Iris pigment epithelial cell (primary cell): ENCODE measurements at places on chromosomes 5 and 9.

GRCh38 chr5:126965061-126965475 lies 65.3 kb downstream of the MARCHF3 start:
- DNase-seq = peak; percentile 98

DNA sequence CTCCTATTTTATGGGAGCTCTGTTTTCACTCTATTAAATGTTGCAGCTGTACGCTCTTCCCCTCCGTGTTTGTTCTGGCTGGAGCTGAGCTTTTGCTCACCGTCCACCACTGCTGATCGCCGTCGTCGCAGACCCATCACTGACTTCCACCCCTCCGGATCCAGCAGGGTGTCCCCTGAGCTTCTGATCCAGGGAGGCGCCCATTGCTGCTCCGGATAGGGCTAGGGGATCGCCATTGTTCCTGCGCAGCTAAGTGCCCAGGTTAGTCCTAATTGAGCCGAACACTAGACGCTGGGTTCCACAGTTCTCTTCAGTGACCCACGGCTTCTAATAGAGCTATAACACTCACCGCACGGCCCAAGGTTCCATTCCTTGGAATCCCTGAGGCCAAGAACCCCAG lies 96.2 kb upstream of the PRDM9 start:
- DNase-seq = no peak

DNA sequence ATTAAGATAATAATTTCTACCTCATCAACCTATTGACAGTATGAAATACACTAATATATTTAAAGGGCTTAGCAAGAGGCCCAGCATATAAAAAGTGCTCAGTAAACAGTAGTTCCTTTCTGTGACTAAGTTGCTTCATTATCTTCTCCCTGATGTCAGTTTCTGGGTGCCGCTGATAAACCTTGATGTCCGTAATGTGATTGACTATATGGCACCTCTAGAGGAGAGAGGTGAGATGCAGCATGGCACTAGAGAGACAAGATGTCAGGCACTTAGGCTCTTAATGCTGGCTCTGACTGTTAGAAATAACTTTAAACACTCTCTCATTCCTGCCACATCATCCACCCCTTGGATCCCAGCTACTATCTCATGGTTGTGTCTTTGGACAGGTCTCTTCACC lies 455.9 kb upstream of the KLF4 start:
- no peak for DNase-seq

GRCh38 chr5:20359377-20359776 lies 371.4 kb upstream of the CDH18 start:
- no peak for DNase-seq

- no peak for DNase-seq
Observed at GRCh38 chr5:158313733-158314464, 455.0 kb upstream of the CLINT1 start.

- peak; percentile 54 for DNase-seq
Observed at GRCh38 chr9:20884985-20885593, 146.4 kb downstream of the HACD4 start.

DNA sequence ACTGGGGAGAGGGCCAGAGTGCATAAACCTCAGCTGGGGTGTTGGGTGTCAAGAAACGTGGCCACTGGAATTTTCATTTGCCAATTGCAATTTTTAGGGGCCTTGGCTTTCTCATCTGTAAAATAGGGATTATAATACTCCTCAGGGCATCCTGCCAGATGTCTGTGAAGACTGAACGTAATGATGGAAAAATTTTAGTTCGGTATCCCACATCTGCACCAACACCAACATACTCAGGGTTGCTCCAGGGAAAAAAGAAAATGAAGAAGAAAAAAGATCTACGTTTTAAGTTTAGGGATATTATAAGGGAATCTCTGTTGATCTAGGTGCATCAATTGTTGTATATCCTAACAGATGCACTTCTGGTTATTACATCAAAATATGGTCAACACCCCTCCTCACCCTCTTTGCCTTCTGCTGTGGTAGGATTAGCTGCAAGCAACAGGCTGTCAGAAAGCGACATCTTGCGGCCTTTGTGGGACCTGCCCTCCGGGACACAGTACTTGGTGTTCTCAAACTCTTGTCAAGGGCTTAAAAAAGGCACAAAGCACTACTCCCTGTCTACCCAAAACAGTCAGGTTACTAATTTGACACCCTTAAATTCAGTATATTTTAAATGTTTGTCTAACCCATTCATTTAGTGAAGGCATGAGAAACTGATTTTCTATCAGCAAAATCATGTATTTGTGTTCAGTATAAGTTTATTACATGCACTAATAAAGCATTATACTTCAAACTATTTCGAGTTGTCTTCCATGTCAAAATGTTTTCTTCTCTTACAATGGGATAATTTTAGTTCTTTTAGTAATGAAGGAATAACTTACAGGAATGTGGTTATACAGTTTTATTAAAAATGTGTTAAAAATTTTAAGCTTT lies 8.3 kb upstream of the TBC1D2 start:
- DNase-seq = peak; percentile 85

DNA sequence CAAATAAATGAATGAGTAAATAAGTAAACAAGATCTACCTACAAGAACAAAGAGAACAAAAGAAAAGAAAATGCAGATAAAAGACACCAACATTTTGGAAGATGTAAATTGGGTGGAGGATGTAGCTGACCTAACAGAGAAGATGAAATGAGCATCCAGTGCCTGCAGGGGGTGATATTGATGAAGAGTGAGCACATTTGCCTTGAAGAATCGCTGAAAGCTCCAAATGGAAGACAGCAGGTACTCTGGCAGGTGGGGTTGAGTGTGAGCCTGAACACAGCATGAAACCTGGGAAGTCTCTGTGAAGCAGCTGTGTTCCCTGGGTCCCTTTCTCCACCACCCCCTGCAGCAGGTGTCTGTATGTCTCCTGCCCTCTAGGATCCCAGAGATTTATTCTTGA lies 125.6 kb downstream of the NXNL2 start:
- peak; percentile 71 for DNase-seq

DNA sequence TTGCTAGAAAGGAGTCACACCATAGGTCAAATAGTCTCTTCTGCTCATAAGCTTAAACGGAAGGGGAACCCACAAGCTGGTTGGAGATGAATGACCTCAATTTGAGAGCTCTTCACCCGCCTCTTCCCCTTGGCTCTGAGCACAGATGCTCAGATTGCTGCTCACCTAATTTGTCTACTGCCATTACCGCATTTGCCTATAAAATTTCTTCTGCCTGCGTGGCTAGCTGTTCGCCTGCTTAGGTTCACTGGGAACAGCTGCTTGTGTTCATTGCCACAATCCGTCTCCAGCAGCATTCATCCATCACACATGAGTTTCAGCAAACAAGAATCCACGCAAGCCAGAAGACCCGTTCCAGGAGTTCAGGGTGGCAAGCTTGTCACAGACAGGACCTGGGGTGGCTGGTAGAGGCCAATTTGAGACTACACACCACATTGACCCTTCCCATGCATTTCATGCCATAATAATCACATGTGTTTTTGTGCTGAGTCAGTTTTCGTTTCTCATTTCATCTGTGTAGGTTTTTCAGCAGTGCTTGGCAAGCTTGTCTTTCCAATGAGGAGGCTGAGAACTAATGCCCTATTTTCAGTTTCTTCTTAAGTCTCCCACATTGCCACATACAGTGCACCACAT lies 50.2 kb upstream of the DNAH5 start:
- no peak for DNase-seq

GRCh38 chr9:95027914-95028852 lies 289.3 kb downstream of the FANCC start:
- no peak for DNase-seq

- DNase-seq = peak; percentile 28
Observed at GRCh38 chr5:93886917-93887361, 145.5 kb upstream of the POU5F2 start.

DNA sequence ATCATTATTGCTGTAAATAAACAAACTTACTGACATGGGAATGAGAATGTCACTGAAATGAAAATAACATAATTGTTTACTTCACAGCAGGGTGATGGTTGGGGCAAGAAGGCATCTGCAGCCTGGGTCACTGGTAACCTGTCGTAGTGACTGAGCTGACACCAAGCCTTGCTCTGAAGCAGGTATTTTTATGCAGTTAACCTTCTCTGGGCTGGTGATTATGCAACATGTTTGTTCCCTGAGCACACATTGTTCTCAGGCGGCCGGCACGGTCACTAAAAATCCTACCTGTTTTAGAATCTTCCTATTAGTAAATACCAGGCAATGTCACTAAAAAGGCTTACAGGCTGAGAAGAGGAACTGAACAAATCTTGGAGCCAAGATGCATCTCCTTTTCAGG lies 157.7 kb upstream of the NR3C1 start:
- DNase-seq = no peak

- DNase-seq = no peak
Observed at GRCh38 chr5:31182136-31182535, 11.3 kb upstream of the CDH6 start.

- DNase-seq = no peak
Observed at GRCh38 chr5:92588876-92589275, 992.1 kb downstream of the NR2F1-AS1 start.

DNA sequence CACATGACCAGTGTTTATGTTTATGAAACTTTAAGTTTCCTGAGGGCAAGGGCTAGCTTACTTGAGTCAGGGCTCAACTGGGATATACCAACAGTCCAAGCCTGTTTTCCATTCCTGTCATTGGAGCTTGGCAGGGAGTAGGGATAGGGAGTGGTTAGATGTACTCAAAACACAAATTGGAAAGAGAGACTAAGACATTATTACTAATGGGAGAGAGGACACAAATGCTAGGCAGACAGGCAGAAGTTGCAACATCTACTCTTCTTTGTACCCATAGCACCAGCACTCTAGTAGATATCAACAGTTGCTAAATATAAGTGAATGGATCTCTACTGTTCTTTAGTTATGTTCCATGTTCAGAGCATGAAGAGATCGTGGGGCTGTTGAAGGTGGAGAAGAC lies 62.8 kb downstream of the NPR3 start:
- DNase-seq = no peak

GRCh38 chr9:19999491-20000057 lies 210.7 kb upstream of the SLC24A2 start:
- peak; percentile 93 for DNase-seq

- DNase-seq = no peak
Observed at GRCh38 chr5:33182986-33183385, 257.8 kb upstream of the TARS1 start.

GRCh38 chr9:79143211-79143610 lies 428.6 kb upstream of the TLE4 start:
- peak; percentile 15 for DNase-seq

- no peak for DNase-seq
Observed at GRCh38 chr5:134086943-134087305, 27.6 kb upstream of the TCF7 start.

DNA sequence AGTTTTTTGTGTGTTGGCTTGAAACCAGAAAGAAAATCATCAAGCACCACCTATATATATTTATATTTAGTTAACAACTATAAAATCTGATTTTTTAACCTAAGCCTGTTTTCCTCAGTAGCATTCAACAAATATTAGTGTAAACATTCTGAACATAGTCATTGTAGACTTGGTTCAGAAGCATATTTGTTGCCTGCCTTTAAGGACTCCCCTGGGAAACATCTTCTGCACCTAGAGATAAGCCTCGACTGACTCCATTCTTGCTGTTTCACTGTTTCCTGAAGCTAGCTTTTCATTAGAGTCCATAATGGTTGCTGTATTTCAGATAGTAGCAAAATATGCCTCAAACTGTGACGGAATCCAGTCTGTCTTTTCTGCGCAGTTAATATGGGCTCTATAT lies 123.5 kb downstream of the TRIO start:
- DNase-seq = no peak

- DNase-seq = no peak
Observed at GRCh38 chr9:19385786-19386501, 5.9 kb upstream of the RPS6 start.

DNA sequence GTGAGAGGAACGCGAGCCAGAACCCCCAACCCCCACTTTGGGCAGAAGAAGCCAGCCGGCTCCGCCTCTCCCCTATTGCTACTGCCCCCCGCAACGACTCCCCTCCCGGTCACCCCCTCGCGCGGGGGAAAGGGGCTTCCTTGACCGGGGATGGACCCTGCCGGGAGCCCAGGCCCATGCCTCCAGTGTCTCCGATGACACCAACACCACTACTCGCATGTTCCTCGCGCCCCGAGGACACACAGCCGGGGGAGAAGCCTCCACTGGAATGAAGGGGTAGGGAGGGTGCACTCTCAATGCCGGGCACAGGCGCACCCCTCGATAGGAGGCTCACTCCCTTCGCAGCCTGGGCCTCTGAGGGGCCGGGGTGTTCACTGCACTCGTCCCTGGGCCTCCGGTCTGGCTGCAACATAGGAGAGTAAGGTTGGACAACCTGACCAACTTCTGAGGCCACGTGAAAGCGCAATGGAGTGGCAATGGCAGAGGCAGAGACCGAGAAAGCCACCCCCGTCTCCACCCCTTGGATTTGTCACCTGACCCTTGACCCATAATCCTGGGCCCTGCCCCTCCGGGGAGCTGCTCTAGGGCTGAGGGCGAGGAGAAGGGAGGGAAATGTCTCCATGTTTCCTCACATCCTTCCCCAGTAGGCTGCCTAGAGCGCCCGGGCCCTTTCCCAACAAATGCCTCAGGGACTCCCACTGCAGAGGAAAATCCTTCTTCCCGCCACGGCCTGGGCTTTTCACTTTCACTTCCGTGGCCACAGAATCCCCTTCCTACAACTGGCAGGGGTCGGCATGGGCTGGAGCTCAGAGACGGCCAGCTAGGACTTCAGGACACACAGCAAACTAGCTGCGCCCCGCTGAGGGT lies 1.1 kb upstream of the CNTFR start:
- DNase-seq = no peak

GRCh38 chr5:151912360-151912759 lies 12.3 kb downstream of the GLRA1 start:
- no peak for DNase-seq

GRCh38 chr9:86351880-86352279 lies 2.3 kb downstream of the TUT7 start:
- DNase-seq = no peak

- DNase-seq = no peak
Observed at GRCh38 chr9:137355761-137356365, 53.8 kb upstream of the NRARP start.

DNA sequence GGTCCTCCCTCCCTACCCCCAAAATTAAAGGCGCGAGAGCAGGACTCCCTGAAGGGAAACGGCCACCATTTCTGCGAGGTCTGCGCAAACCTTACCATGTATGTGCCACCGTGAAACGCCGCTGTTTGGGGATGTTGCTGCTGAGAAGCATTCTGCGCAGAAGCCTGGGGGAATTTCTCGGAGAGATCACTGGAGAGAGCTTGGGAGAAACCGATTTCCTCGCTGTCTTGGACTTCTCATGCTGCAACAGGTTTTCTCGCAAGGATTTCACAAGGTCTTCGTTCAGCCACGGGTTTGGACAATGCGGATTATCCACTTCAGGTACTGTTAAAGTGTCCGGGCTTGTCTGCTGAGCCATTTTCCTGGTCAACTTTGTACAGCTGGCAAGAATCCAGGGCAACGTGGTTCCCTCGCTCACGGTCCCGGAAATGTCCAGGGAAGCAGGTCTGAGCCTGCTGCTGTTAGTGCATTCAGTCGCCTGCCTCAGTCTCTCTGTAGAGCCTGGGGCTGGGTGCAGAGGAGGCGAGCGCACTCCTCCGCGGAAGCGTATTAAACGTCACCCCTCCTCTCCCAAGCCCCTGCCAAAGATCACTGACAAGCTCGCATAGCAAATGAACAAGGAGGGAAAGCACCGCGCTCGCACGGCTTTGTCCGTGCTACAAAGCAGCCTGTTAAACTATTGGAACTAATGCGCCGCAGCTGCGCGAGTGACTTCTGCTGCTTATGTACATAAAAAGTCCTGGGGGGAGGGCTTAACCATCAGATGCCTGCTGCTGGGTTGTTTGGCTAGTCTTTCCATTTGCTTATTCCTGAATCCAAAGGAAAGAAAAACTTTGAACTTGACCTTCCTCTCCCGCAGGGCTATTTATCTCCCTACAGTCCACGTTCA lies 125.1 kb downstream of the PDE4D start:
- peak; percentile 92 for DNase-seq

- no peak for DNase-seq
Observed at GRCh38 chr5:103498211-103498610, 64.4 kb downstream of the NUDT12 start.
